ENCODE measurements at places on chromosomes 6 and 20. TPM values are rescaled to one million over a fixed set of nuclear protein-coding genes. Genes with fewer than 3 reads are reported as not detected.

DNA sequence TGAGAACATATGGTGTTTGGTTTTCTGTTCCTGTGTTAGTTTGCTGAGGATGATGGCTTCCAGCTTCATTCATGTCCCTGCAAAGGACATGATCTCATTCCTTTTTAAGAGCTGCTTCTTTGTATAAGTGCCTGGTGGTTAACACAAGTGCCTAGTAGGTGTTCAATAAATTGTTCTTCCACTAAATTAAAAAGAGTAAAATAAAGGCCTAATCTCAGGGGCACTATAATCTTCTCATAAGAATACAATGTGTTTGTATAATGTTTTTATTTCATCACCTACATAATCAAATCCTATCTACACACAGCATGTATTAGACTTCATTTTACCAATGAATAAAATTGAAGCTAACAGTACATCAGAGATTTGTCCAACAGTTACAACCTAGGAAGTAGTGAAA is 252.7 kb downstream of the KHDC1L start:
- no peaks in the 10 kb centered on the region for H3K27me3 ChIP-seq
- H3K4me1 ChIP-seq, result peaks cover 2% of the 10 kb centered on the region
- DNase-seq, result no peak
- H3K36me3 ChIP-seq, result no peaks in the 10 kb centered on the region
- no peak overlapping the region for H3K27ac ChIP-seq
- H3K4me3 ChIP-seq, result no peak overlapping the region

DNA sequence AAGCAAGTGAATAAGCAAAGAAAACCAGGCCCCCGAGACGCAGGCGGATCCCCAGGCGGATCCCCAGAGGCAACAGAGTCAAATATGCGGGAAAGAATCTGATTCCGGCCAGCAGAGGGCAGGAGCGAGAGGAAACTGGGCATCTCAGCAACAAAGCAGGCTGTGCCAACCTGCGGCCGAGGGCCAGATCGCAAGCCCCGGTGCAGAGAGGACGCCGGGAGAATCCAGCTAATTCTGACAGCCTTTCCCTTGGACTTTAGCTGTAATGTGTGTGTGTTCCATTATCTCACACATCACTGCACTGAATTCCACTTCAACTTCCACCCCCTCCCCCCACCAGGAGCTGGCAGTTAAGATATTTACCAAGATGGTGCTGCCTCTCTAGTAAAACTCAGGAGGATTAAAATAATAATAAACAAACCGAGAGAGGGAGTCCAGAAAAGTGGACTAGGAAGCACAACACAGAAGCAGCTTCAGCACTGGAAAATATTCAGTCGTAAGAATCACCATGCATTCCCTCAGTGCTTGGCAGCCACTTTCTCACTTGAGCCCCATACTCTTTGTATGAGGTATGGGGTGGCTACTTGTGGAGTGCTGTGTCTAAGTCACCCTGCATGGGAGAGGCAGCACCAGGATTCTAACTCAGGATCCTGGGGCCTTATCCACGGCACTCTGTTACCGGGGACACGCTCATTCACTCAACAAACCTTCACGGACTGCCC is 66.2 kb upstream of the SNX9 start:
- H3K36me3 ChIP-seq, result no peaks in the 10 kb centered on the region
- no peaks in the 10 kb centered on the region for H3K27me3 ChIP-seq
- H3K4me1 ChIP-seq, result no peaks in the 10 kb centered on the region
- peak; percentile 94 for DNase-seq
- H3K27ac ChIP-seq, result peak overlapping the region; percentile 35

DNA sequence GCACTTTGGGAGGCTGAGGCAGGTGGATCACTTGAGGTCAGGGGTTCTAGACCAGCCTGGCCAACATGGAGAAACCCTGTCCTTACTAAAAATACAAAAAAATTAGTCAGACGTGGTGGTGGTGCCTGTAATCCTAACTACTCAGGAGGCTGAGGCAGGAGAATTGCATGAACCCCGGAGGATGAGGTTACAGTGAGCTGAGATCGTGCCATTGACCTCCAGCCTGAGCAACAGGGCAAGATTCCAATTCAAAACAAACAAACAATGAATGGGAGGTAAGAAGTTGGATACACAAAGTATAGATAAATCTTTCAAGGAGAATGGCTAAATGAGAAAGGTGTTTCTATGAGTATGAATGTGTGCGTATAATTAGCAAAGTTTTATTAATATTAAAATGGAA is 75.3 kb downstream of the REV3L start:
- H3K4me3 ChIP-seq, result no peak overlapping the region
- no peaks in the 10 kb centered on the region for H3K27me3 ChIP-seq
- DNase-seq, result no peak
- H3K36me3 ChIP-seq, result peaks cover 7% of the 10 kb centered on the region
- H3K27ac ChIP-seq, result no peak overlapping the region

Gene FAM83B
- not detected for total RNA-seq

DNA sequence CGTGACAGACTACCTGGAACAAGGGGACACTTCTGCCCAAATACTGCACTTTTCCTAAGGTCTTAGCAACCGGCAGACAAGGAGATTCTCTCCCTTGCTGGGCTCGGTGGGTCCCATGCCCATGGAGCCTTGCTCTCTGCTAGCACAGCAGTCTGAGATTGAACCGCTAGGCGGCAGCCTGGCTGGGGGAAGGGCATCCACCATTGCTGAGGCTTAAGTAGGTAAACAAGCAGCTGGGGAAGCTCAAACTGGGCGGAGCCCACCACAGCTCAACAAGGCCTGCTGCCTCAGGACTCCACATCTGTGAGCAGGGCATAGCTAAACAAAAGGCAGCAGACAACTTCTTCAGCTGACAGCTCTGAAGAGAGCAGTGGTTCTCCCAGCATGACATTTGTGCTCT is 87.8 kb upstream of the ASCC3 start:
- no peak for DNase-seq
- H3K27ac ChIP-seq, result no peak overlapping the region
- H3K36me3 ChIP-seq, result no peaks in the 10 kb centered on the region
- H3K27me3 ChIP-seq, result no peaks in the 10 kb centered on the region
- no peak overlapping the region for H3K4me3 ChIP-seq
- H3K4me1 ChIP-seq, result no peaks in the 10 kb centered on the region

Gene HLA-DRB5
- 127 TPM for total RNA-seq

GRCh38 chr20:2163312-2163711 is 61.7 kb downstream of the STK35 start:
- H3K4me3 ChIP-seq, result no peak overlapping the region
- no peaks in the 10 kb centered on the region for H3K4me1 ChIP-seq

GRCh38 chr20:48066851-48067250 is 281.6 kb upstream of the SULF2 start:
- H3K4me3 ChIP-seq, result no peak overlapping the region
- H3K36me3 ChIP-seq, result no peaks in the 10 kb centered on the region
- H3K4me1 ChIP-seq, result no peaks in the 10 kb centered on the region
- H3K27ac ChIP-seq, result no peak overlapping the region

DNA sequence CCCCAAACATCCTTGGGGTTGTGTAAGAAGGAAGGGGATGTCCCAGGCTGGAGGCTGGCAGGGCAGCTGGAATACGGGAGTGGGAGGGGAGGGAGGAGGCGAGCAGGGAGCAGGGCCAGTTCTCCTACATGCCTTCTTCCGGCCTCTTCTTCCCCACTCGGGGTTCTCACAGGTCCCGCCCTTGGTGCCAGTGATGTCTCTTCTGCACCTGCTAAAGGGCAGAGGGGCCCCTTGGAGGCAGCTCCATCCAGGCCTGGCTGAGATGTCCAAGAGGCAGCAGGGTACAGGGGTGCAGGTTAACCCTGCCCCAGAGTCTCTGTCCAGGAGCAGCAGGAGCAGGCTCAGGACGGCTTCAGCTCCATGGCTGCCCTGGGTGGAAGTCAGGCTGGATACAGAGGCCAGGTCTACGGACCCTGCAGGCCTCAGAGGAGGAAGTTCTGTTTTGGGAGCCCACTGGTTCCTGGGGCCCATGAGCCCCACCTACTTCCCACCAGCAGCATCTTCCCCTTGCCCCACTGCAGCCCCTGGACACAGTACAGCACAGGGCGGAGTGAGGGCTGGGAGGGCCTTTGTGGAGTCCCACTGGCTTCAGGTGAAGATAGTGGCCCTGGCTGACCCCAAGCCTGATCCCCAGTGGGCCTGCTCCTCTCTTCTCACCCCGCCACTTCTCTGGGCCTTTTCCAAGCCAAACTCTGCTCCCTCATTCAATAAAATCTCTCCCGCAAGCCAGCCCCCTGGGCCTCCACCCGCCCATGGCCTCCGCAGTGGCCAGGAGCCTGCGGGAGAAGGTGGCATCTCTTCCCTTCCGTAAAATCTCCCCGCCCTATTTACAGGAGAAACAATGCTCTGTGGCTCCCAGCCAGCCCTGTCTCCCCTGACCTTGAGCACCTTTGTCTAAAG is 60.4 kb downstream of the YTHDF1 start:
- H3K36me3 ChIP-seq, result no peaks in the 10 kb centered on the region
- H3K27ac ChIP-seq, result no peak overlapping the region
- DNase-seq, result peak; percentile 17
- no peaks in the 10 kb centered on the region for H3K27me3 ChIP-seq
- H3K4me1 ChIP-seq, result no peaks in the 10 kb centered on the region

Gene GGTLC1
- total RNA-seq, result not detected

All from aorta (tissue), 5 donors.